NCI-H1930 (cell line): ENCODE measurements at places on chromosomes 1 and 21.
A peak's percentile ranks its signal among the peaks of the same experiment; 100 is the strongest.

DNA sequence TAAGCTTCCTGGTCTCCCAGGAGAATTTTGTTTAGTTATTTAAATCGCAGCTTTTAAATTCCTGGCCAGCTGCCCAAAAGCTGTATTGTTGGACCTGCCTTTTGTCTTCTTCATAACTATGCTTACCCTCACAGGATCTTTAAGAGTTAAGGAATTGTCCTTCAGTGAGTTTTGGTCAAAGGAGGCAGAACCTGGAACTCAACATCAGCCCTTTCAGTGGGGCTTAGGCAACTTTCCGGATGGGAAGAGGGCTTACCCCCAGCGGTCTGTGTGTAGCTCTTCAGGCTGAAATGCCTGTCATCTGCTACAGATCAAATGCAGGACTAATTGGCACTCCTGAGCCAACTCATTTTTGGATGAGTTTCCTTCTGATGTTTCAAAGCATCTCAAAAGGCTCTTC lies 402.6 kb downstream of the SIPA1L2 start:
- DNase-seq = no peak

DNA sequence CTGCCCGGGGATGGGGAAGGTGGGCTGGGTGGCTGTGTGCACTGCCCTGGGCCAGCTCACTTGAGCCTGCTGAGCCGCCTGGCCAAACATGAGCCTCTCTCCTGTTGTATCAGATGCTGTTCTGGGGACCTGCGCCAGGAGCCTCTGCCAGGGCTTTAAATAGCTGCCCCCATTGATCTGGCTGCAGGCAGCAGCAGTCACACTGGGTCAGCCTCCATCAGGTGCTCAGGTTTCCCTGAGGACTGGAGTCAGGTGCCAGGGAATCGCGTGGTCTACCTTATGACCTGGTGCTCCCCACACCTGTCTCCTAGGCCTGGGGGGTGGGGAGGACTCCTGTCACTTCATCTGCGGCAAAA lies 700 bp upstream of the CCDC28B start:
- DNase-seq = no peak

DNA sequence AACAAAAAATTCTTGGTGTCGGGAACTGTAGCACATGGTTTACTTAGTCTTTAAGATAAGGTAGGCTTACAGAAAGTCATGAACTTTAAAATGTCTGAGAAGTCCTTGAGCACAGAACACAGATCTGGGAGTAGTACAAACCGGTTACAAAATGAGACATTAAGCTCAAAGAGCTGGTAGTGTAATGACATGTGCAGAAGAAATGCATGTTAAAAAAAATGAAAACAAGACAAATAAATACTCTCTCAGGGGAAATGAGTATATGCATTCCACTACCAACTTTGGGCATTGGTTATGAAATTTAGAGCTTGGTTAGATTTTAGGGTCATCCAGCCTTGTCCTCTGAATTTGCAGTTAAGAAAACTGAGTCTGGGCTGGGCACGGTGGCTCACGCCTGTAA lies 91.5 kb upstream of the F3 start:
- no peak for DNase-seq

GRCh38 chr1:171911506-171911905 lies 70.2 kb downstream of the DNM3 start:
- no peak for DNase-seq

DNA sequence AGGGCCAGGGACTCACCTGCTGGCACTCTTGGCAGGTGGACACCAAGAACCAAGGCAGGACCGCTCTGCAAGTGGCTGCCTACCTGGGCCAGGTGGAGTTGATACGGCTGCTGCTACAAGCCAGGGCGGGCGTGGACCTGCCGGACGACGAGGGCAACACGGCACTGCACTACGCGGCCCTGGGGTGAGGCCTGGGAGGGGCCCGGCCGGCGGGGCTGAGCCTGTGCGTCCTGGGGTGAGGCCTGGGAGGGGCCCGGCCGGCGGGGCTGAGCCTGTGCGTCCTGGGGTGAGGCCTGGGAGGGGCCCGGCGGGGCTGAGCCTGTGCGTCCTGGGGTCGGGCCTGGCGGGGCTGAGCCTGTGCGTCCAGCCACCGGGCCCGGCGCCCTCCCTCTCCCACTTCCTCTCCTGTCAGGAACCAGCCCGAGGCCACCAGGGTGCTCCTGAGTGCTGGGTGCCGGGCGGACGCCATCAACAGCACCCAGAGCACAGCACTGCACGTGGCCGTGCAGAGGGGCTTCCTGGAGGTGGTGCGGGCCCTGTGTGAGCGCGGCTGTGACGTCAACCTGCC lies 4.6 kb upstream of the MMP23B start:
- DNase-seq = no peak

DNA sequence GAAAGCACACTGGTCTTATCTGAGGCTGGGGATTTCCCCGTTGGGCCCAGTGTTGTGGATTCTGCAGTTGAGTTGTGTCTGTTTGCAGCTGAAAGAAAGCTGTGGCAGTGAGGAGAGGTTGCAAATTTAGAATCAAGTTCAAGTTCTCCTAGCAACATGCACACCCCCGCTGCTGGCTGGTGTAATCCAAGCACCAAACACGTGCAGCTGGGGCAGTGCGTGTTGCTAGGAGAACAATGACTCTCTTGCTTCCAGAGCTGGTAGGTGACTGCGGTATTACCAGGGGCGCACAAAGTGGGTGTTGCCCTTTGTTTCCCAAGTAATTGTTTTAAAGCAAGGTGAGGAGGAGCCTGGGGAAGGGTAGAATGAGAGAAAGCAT lies 91.5 kb downstream of the IER5 start:
- peak; percentile 4 for DNase-seq

DNA sequence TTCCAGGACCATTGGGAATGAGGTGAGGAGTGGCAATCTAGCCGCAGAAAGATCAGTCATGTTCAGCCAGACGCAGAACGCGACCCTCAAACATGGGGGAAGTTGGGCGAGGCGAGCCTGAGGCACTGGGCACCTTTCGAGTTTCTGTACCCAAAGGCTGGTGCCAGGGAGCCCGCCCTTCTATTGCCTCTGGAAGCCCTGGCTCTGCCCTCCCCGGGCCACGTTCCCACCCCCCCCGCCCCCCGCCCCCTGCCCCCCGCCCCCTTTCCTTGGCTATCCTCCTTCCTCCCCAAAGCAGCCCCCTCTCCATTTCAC lies 2.2 kb upstream of the ZBTB7B start:
- no peak for DNase-seq

DNA sequence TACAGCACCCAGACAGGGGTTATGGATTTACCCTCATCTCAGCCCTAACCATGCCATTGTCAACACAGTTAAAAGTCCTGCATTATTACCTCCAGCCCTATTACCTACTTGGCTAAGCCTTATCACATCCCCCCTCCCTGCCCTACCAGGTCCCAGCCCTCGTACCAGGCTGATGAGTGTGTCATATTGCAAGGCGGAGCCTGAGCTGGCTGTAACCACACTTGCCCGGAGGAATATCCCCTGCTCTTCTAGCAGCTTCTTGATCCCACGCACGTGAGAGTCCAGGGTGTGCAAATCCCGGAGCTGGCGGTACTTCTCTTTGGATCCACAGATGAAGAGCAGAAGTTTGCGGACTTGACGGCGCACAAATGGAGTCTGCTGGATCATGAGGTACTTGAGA lies 87.4 kb downstream of the UBR4 start:
- DNase-seq = no peak

DNA sequence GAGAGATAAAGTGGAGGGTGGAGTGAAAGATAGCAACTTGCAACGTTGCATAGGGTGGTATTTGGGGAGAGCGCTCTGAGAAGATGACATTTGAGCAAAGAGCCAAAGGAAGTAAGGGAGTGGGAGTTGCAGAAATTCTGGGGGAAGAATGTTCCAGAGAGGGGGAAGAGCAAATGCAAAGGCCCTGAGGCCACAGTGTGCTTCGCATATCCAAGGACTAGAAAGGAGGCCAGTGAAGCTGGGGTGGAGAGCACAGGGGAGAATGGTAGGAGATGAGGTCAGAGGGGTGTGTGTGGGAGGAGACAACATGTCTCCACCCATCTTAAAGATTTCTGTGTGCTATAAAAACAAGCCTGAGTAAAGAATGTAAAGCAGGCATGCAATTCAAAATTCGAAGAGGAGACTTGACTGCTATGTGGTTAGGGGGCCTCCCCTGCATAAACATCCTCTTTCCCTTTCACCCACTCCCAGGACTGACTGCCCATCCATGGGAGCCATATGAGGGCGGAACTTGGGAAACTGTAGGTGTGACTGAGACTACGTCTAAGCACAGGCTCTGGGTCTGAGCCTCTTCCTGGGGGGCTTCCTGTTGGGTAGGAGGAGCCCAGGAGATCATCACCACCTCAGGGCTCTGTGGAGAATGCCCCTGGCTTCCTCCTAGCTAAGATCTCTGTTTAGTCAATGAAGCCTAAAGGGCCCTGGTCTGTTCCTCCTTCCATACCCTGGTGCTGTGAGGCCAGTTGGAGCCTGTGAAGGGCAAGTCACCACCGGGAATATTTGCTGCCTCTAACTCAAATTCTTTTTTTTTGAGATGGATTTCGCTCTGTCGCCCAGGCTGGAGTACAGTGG lies 2.9 kb upstream of the CLIC4 start:
- DNase-seq = no peak

DNA sequence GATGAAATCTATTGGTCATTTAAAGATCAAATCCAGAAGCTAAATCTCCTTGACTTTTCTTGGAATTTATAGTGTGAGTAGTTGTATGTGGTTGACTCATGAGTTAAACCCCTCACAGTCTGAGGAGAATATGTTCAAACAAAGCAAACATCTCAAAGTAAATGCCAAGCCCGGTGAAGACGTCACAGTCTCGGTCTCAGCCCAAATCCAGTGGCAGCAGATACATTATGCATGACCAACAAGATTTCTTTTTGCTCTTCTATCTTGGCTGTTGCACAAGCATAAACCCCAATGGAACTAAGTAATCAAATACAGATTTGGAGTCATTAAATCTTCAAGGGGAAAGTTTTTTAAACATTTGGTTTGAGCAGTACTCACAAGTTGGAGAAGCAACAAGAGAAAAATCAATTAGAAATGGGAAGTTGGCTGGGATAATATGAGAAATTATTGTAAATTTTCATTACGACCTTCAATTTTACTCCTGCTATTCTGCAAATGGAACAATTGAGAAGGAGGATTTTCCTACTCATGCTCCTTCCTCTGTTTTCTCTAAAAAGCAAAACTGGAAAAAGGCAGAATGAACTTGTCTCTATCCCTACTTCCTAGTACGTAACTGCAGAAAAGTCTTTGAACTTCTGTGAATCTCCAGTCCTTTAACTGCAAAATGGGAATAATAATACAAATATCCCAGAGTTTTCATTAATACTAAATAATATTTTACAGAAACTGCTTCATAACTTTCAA lies 575.8 kb downstream of the NUF2 start:
- no peak for DNase-seq

DNA sequence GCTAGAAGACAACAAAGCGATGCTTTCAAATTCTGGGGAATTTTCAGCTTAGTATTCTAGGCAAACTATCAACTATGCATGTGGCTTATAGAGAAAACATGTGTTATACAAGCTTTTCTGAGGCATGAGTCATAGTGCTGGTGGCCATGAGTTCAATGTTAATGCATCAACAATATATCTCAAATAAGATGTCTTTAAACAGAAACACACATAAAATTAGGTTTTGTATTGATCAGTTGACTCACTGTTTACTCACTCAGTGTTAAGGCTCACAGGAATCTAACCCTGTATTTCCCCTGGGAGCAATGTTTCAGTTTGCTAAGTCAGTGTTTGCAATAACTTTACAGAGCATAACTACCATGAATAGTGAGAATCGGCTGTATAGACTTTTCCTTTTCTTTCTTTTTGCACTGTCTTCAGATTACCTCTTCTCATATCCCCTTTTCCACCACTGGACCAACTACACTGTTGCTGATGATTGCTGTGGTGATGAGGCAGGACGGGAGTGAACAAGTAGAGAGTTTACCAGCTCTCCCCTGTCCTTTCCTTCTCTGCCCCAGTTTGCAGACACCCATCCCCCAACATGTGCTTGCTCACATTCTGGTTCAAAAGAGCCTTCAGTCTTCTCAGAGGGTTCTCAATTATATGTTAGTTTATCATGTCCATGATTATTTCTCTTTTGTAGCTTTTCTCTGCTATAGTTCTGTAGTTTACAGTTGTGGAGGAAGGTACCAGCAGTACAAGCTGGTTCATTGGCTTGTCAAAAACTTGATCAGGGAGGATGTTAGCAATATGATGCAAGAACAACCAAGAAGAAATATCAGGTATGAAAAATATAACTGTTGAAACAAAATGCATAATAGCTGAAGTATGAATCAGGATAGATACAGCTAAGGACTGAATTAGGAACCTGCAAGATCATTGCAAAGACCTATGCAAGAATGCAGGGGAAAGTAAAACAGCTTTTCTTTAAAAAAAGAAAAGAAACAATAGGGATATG lies 23.9 kb downstream of the CD2 start:
- peak; percentile 18 for DNase-seq

DNA sequence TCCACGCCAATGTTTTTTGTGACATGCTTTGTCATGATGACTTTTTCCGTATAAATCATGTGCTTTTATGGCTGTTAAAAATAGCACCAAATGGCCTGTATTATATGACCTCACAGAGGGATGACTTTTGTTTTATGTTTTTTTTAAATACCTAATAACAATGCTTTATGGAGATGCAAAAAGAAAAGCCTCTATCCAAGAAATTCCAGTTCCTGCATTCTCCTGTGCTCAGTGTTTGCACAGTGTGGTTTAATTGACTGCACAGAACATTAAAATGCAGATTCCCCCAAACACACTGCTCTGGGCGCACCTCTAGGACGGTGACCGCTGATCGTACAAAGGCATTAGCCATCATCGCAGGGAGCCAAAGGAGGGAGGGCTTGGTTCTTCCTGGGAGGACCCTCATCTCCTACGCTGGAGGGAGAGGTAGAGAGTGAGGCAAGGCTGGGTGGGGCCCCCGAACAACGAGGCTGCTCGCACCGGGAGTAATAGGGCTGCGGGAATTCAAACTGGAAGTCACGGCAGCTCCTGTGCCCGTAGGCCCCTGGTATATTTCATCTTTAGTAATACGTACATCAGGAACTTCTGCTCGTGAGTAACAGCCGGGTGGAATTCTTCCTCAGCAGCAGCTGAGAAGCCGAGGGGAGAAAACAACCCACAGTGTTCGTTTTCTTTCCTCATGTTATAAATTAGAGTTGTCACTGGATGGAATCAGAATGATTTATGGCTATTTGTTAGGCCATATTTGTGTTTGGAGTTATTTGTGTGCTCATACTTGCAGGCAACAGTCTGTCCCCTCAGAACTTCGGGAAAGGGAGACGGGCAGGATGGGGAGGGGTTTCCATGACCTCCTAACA lies 465.6 kb downstream of the CAMTA1 start:
- no peak for DNase-seq

- DNase-seq = no peak
Measured at GRCh38 chr1:4000811-4001251, 100.8 kb upstream of the C1orf174 start.

DNA sequence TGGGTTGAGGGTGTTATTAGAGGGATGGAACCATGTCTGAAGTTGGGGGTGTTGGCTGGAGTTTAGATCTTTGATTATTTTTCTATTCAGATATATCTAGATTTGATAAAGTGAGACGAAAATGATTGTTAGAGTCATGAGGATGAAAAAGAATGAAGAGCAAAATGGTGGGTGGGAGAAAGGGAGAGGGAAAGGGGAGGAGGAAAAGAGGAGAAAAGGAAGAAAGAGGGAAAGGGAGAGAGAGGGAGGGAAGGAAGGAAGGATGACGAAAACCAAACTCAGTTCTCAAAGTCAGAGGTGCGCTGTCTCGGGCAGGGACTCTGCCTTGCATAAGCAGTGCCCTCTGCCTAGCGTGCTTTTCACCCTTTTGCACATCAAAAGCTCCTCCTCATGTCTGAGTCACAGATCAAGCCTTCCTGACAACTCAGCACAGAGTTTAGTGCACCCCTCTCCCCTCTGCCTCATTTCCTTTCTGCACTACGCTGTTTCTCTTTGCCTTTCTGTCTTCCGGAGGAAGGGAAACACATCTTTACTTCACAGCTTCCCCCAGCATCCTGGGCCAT lies 225.8 kb upstream of the PROX1 start:
- no peak for DNase-seq
